Activated T-helper 1 cell treated with anti-CD3 and anti-CD28 coated beads, Interleukin-12 subunit alpha, Interleukin-12 subunit beta, Interleukin-2, Interleukin-4 antibody, amounts not matched to agents 30 ng/mL and 10 ng/mL and 1 ng/mL, durations not matched to agents 14 hours and 24 hours and 36 hours (primary cell): ENCODE measurements at places on chromosomes 2 and 18. TPM values are rescaled to one million over a fixed set of nuclear protein-coding genes. Genes with fewer than 3 reads are reported as not detected.

The ACVR1C gene
- total RNA-seq = 0.59 and 1.1 TPM in 2 replicates

The ALKAL2 gene
- 0.18 TPM in 1 of 2 replicates, not detected in the other for total RNA-seq

The NGEF gene
- total RNA-seq = 0.21 TPM in 1 of 2 replicates, not detected in the other

The ADRA2B gene
- 0.12 and 0.21 TPM in 2 replicates for total RNA-seq

The ALLC gene
- not detected in 2 replicates for total RNA-seq

The IL36RN gene
- not detected in 2 replicates for total RNA-seq

The RSAD2 gene
- total RNA-seq = 2.2 and 2.4 TPM in 2 replicates

The AP1S3 gene
- 11.9 and 14.4 TPM in 2 replicates for total RNA-seq

The SCYGR6 gene
- not detected in 2 replicates for total RNA-seq

The TGFA gene
- total RNA-seq = not detected in 2 replicates

The NAT8 gene
- not detected in 2 replicates for total RNA-seq

The GREB1 gene
- total RNA-seq = 0.10 and 0.41 TPM in 2 replicates

The RGPD4 gene
- total RNA-seq = 0.18 TPM in 1 of 2 replicates, not detected in the other

The FAM237A gene
- not detected in 2 replicates for total RNA-seq

The POTEE gene
- total RNA-seq = 0.67 and 1.1 TPM in 2 replicates

The POMC gene
- total RNA-seq = 5.0 and 5.9 TPM in 2 replicates

The TRIM43 gene
- not detected in 2 replicates for total RNA-seq

The SRD5A2 gene
- not detected in 2 replicates for total RNA-seq

The CXCR1 gene
- total RNA-seq = not detected in 2 replicates

The POTEJ gene
- total RNA-seq = not detected in 2 replicates
